ENCODE measurements at places on chromosomes 12 and 14.

DNA sequence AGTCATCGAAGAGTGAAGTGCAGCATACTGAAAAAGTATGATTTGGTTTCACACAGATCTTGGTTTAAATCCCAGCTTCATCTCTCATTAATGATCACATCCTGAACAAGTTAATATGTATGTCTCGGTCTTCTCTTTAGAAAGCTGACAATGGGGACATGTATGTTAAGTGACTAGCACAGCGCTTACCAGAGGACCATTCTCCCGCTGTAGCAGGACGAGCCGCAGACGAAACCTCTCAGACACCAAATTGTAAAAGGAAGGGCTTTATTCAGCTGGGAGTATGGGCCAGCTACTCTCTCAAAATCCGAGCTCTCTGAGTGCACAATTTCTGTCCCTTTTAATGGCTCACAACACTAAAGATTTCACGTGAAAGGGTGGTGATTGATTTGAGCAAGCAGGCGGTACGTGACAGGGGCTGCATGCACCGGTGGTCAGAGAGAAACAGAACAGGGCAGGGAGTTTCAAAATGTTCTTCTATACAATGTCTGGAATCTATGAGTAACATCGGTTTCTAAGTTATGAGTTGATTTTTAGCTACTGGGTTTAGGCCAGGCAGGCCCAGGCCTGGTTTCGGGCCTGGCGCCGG lies 682.4 kb downstream of the DIO2 start:
- DNase-seq: no peak

DNA sequence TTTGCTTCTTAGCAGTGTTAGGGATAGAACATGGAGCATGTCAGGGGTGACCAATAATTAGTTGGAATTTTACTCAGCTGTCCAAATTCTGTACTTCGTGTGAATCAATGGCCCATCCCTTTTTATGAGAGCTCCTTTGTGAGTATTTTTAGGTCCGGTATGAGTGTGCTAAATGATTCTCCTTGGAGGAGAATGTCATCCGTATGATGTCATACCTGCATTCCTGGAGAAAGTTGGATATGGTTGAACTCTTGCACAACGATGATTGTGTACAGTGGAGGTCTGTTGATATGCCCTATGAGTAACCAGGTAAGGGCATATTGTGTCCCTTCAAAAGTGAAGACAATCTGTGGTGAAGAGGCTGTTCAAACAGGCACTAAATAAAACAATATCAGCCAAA lies 400.8 kb downstream of the GXYLT1 start:
- no peak for DNase-seq

GRCh38 chr14:99862136-99862535 lies 68.9 kb downstream of the EML1 start:
- no peak for DNase-seq

DNA sequence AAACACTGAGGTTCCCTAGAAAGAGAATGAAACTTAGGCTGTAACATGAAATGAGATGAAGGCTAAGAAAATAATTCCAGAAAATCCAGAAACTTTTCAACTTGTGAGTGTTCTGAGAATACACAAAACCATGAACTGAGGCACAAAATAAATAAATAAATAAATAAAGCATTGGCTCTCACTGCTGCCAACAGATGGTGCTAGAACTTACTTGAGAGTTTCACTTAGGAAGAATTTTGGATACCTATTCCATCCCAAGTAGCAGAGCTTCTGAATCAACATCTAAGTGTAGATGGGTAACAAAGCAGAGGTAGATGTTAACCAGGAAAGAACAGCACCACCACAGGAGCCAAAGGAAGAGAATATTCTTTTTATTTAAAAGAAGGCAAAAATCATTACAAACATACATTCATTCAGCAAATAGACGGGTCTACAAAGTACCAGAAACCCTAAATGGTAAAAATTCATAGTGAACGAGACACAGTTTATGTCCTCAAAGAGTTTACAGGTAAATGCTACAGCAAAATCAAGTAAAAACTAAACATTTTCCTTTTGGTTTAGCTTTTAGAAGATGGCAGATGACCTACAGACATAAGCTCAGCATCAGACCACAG lies 16.7 kb downstream of the EPS8 start:
- DNase-seq: no peak

GRCh38 chr12:49654715-49655114 lies 31.4 kb downstream of the PRPF40B start:
- DNase-seq: no peak

GRCh38 chr14:103892247-103892646 lies 36.0 kb upstream of the TDRD9 start:
- no peak for DNase-seq

DNA sequence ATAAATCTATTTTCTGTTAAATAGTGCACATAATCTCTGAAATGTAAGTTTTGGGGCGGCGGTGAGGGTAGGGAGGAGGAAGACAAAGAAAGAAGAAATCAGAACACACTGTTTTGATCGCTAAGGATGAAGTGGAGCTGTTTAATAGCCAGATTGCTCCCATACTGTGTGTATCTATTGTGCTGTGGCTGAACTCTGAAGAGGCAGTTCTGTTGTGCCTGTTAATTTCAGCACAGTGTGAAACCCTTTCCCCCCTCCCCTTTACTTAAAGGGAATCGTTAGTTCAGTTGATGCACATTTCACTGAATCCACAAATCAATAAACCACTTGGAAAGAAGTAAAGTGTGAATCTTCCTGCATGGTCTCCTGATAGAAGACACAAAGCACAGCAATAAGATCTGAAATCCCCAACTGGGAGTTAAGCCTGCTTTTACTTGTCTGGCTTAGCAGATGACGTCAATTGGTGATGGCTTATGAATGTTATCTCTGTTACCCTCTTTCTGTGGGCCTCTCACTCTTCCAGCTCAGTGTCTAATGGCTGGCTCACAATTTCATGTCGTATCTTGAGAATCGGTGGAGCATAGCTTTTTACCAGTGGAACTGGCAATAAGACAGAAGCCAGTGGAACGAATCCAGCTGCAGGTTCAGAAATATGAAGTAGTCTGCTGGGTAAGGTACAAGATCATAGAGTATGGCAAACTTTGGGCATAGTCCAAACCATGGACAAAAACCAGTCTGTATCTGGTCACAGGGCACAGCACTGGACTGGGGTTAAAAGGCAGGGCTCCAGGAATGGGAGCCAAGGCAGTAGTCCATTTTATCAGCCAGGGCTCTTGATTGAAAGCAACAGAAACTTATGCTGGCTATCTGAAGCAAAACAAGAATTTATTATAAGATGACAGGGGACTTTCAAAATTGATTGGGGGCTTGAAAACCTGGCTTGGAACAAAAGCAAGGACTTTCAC lies 413.5 kb upstream of the SEL1L start:
- no peak for DNase-seq

- no peak for DNase-seq
Measured at GRCh38 chr14:71538288-71538687, 393.9 kb upstream of the RGS6 start.

GRCh38 chr12:17818931-17819330 lies 271.1 kb downstream of the RERGL start:
- DNase-seq: no peak

- no peak for DNase-seq
Measured at GRCh38 chr14:87321548-87321947, 671.4 kb downstream of the GALC start.

DNA sequence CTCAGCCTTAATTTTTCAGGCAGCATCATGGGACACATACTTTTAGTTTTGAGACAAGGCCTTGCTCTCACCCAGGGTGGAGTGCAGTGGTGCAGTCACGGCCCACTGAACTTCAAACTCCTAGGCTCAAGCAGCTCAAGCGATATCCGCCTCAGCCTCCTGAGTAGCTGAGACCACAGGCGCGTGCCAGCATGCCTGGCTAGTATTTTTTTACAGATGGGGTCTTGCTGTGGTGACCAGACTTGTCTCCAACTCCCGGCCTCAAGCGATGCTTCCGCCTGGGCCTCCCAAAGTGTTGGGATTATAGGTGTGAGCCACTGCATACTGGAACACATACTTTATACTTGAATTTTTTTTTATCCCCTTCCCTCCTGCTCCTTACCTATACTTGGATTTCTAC lies 2.8 kb downstream of the RDH5 start:
- no peak for DNase-seq

DNA sequence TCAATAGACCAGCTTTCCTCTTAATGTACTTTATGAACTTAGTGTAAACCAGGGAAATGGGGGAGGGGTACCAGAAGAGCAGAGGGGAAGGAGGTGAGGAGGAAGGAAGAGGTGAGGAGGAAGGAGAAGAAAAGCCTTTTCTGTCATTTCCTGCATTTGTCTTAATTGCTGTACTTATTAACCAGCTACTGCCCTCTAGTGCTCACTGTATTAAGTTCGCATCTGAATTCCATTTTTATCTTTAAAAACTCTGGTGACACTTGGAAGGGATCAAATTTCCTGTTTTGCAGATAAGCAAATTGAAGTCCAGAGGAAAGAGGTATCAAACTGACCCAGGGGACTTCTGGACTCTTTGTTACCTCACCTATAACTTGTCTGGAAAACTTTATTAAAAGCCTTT lies 22.2 kb downstream of the MANSC1 start:
- peak; percentile 16 for DNase-seq

DNA sequence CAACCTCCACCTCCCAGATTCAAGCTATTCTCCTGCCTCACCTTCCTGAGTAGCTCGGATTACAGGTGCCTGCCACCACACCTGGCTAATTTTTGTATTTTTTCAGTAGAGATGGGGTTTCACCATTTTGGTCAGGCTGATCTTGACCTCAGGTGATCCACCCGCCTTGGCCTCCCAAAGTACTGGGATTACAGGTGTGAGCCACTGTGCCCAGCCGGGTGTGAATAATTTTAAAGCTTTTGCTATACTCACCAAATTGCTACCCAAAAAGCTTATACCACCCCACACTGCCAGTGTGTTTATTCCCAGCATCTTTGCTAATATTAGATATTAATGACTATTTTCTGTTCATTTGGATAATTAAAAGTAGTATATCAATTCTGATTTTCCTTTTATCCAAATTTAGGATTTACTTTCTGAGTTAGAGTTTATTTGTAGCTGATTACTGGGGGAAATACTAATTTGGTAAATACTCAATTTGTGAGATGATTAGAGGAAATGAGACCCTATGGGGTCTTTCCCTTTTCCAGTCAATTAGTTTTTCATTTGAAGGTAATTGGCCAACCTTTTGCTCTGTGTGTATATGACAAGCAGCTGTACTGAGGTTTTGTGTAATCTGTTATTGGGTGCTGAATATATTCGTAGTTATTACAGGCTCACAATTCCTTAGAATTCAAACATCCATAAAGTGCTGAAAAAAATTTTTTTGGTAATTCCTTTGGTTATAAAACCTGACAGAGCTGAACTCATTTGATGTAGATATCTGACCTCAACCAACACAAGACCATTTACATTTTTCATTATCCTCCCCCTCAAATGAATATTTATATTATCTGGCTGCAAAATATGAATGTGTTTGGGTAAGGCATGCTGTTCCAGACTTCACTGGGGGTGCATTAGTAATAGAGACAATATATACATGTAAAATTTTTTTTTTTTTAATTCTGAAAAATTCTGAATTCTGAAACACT lies 73.6 kb downstream of the ANO6 start:
- DNase-seq: no peak

DNA sequence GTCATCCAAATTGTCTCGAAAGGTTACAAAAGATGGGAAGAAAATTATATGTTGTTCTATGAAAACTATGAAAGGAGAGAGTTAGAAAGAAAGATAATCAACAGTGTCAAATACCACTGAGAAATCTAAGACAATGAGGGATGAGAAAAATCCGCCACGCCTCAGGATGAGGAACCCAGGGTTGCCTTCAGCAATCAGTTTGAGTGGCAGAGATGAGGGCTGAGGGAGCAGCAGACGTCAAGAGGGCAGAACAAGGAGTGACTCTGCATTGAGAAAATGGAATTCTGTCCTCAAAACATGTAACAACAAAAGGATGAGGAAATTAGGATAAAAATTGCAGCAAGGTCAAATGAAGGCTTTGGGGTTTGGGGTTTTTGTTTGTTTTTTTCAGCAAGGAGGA lies 18.3 kb upstream of the OXA1L start:
- no peak for DNase-seq

DNA sequence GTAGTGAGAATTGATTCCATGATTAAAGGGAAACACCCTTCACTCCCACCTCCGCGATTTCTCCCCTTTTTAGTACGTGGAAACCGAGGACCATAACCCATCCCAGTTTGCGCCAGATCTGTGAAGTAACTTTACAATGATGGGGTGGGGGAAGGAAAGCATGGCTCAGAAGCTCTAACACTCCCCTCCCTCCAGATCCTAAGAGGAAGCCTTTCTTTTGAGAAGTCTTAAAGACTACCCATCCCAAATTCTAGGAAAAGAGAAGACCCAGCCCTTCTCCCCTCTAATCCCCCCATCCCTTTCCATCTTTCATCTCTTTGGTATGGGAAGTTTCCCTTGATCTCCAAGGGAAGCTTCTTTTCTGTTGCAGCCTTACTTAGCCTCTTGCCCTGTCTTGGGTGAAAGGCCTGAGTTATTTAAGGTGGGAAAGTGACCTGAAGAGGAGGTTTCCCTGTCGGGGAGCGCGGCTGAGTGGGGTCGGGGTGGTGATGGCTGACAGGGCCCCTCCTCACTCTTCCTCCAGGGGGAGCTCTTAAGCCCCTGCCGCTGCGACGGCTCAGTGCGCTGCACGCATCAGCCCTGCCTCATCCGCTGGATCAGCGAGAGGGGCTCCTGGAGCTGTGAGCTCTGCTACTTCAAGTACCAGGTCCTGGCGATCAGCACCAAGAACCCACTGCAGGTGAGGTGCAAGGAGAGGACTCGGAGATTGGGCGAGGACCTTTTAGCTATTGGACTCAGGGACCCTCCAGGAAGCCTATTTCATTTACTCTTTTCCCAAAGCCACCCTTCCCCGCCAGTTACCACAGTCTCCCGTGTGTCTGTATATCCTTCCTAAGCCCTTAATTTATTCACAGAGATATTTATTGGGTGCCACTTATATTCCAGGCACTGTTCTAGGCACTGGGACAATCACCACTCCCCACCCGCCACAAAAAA lies 1.8 kb downstream of the MARCHF9 start:
- DNase-seq: peak; percentile 81

DNA sequence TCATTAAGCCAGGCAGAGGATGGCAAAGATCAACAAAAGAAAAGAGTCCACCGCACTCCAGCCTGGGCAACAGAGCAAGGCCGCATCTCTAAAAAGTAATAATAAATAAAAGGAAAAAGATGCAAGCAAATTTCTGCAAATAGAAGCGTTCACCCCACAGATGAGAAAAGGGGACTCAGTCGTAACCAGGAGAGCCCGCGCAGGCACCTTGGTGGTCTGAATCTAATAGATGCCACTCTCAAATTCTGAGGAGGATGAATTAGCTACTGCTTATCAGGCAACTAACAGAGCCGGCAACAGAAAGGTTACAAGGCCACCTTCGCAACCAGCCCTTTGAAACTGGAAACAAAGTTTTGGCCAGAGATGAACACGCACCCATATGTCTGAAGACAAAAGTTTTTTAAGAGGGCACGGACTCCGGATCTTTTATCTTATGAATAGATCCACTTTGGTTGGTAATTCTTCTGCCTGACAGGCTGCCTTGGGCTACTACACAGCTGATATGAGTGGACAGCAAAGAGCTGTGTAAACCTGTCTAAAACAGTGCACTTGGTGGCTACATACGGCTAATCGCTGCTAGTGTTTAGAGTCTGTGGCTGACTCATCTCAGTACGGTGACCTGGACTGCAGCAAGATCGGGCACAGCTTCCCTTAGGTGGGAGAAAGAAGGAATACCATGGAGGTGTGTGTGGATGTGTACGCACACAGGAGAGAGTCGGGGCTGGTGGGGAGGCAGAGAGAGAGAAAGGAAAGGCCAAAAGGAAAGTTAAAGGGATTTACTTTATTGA lies 32.9 kb upstream of the TTC7B start:
- DNase-seq: no peak
